ENCODE measurements at places on chromosomes 12 and 14.

DNA sequence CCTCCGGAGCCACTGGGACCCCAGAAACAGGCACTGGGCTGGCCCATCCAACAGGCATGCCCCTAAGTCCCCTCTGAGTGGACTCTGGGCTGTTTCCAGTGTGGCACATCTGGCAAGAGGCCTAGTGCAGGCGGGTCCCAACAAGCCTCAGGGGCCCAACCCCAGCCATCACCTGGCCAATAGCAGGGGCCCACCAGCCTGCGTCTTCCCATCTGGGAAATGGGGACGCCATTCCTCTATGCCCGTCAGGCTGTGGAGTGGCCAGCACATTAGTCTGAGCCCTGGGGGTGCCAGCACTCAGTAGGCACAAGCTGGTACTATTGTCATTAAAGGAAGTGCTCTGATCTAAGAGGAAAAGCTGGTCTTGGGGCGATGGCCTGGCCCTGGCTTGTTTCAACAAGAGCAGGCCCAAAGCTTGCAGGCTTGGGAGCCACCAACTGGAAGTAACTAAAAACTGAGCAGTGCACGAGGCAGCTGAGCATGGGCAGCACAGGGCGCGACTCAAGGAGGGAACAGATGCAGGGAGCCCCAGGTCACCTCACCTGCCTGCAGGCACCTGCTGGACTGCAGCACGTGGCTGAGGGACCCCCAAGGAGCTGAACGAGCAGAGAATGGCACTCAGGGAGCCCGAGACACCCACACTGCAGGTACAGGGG lies 8.4 kb downstream of the DEGS2 start:
- DNase-seq = no peak

GRCh38 chr14:85471744-85472143 lies 58.2 kb upstream of the FLRT2 start:
- DNase-seq = peak; percentile 94

GRCh38 chr12:75047885-75048525 lies 161.6 kb downstream of the KCNC2 start:
- no peak for DNase-seq

GRCh38 chr14:56810836-56811592 lies 735 bp upstream of the OTX2 start:
- DNase-seq = no peak

Measured in IMR-90 (cell line).